ENCODE measurements at places on chromosomes 7 and 10.

GRCh38 chr7:74311305-74311744, 22.1 kb downstream of the CLIP2 start:
- H3K4me1 ChIP-seq: peaks cover 14% of the 10 kb centered on the region
- no peak overlapping the region for H3K4me3 ChIP-seq
- no peaks in the 10 kb centered on the region for H3K27me3 ChIP-seq
- no peaks in the 10 kb centered on the region for H3K36me3 ChIP-seq

DNA sequence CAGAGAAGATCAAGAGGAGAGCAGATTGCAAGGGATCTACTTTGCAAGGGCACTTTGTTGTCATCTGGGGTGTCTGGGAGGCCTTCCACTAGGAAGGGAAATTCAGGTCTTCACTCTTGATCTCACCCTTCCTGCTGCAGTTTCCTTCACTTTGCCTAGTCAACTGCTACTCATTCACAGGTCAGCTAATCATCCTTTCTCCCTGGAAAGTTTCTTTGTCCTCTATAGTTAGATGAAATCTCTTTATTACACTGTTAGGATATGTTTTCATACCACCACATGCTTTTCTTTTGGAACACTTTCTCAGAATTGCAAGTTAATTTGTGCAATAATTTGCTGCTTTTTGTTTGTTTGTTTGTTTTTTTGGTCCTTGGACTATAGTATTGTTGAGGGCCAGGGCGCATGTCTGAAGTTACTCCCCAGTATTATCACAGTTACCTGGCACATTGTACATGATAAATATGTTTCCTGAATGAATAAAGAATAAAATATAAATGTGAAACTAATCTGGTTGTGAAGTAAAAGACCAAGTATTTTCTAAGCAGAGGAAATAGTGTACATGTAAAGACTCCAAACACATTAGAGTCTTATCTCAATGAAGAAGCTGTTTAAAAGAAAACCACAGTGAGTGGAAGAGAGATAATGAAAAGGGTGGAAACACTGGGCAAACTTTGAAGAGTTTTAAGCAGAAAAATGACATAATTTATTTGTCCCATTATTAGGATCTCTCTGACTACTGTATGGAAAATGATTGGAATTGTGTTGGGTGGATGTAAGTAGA, 139.9 kb upstream of the DGKB start:
- H3K4me1 ChIP-seq: no peaks in the 10 kb centered on the region
- H3K27ac ChIP-seq: no peak overlapping the region
- no peak for DNase-seq

- no peaks in the 10 kb centered on the region for H3K27me3 ChIP-seq
- no peaks in the 10 kb centered on the region for H3K4me1 ChIP-seq
- H3K4me3 ChIP-seq: no peak overlapping the region
- no peak for DNase-seq
Measured at GRCh38 chr10:58833771-58834561, 321.3 kb downstream of the BICC1 start.

- H3K27ac ChIP-seq: no peak overlapping the region
- no peaks in the 10 kb centered on the region for H3K27me3 ChIP-seq
- no peaks in the 10 kb centered on the region for H3K36me3 ChIP-seq
- H3K4me1 ChIP-seq: no peaks in the 10 kb centered on the region
Measured at GRCh38 chr10:34834274-34834673, 19.2 kb upstream of the PARD3 start.

- no peaks in the 10 kb centered on the region for H3K36me3 ChIP-seq
- no peaks in the 10 kb centered on the region for H3K27me3 ChIP-seq
- no peaks in the 10 kb centered on the region for H3K4me1 ChIP-seq
- H3K4me3 ChIP-seq: no peak overlapping the region
Measured at GRCh38 chr10:18429335-18429734, 222.1 kb downstream of the NSUN6 start.

Measured in esophagus squamous epithelium (tissue), 5 donors.